HAP-1 (cell line): ENCODE measurements at places on chromosomes 7 and 10.

DNA sequence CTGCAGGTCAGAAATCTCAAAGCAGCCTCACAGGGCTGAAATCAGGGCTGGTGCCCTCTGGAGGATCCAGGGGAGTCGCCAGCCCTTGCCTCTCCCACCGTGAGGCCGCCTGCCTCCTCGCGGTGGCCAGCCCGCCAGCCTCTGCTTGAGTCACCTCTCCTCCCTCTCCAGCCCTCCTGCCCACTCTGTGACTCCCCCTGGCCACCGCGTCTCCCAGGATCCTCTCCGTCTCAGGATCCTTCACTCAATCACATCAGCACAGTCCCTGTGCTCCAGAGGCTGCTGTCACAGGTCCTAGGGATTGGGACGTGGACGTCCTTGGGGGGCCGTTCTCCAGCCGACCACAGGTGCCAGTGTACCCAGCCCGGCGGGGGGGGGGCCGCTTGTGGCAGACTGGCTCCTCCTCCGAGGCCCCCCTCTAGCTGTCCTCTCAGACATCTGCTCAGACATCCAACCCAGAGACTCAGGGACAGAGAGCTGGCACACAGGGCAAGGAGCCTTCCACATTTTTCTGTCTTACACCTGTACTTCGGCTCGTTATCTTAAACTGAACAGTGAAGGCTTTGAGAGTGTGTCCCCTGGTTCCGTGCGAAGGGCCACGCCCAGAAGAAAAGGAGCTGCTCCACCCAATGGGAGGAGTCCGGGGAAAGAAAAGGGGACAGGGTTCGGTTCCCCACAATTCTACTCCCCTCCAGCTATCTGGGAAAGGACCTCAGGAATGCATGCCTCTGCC, 9.4 kb upstream of the PPP2R2D start:
- DNase-seq: peak; percentile 24

GRCh38 chr7:7263297-7264230, 81.2 kb downstream of the C1GALT1 start:
- DNase-seq: no peak

DNA sequence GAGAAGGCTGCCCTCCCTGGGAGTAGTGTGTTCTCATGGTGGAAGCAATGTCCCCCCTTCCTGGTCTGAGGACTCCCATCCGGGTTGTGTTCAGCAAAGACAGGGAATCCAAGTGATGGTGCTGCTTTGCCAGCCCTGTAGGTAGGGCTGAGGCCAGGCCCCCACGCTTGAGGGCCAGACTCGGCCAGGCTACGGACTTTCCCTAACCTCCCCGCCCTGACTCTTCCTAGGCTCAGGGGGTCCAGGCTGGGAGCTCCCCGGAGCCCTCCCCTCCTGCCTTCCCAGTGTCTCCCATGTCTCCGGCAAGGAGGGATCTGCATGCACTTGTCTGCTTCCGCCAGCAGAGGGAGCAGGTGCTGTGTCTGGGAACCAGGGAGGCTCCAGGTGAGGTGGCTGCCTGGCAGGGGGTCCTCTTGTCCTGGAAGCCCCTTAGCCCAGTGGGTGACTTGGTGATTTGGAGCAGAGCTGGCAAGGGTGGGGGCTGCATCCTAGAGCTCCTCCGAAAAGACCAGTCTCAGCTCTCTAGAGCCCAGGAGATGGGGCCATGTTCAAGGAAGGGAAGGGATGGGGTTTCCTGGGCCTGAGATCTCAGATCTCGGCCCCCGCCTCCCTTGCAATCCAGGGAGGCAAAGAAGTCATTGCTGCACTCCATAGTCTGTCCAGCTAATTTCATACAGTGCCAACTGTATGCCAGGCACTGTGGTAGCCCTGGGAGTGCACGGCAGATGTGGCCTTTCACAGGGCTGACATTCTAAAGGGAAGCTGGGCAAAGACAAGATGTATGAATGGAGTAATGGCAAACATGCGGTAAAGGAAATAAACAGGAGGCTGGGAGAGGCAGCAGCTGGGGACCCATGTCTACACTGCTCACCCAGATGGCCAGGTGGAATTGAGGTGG, 20.3 kb upstream of the SFRP5 start:
- DNase-seq: peak; percentile 77

- DNase-seq: no peak
These were observed 166.5 kb upstream of the VIPR2 start for GRCh38 chr7:159311172-159311494.

- no peak for DNase-seq
These were observed 106.1 kb downstream of the MAGI2 start for GRCh38 chr7:79347351-79347750.

DNA sequence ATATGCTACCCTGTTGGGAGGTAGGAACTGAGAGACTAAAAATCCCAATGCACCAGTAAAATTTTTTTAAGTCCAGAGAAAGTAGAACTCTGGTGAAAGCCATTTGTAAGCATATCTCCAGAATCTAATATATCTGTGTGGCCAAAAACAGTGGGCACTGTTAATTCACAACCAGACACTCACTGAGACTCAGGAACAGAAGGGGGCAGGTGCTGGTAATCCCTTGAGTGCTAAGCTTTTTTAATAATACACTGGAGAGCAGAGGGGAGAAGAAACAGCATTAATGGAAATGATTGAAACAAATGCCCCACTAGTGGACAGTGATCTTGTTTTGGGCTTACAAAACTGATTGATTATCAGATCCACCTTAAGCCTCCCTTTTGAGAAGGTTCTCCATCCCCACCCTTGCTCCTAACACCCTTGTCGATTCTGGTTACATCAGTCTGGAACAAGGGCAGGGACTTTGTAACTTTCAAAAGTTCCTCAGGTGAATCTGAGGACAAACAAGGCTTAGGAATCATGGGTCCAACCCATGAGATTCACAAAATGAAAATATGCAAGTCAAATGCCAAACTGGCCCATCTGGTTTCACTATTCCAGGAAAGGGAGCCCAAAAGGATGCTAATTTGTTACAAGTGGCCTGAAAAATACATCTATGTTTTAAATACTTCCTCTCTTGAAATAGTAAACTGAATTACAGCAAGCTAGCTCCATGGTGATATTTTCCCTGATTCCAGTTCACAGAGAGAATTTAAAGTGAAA, 29.7 kb downstream of the PLXNA4 start:
- no peak for DNase-seq

- no peak for DNase-seq
These were observed 131.3 kb upstream of the PRKCQ start for GRCh38 chr10:6711408-6711841.

DNA sequence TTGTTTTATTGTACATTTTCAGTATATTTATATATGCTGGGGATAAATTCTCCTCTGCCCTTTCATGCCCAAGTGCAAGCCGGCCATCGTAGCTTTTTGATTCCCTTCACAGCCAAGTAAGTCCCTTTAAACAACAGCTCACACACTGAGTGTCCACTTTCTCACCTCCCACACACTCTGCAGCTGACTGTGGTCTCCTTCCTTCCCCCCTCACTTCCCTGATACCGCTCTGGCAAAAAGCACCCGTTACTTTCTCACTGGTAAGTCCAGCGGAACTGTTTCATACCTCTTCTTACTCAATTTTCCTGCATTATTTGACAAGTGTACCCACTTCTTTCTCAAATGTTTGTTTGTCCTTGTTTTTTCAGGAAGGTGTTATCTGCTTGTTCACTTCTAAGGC, 35.2 kb downstream of the MGAM start:
- DNase-seq: no peak

GRCh38 chr10:44102726-44103255, 282.1 kb downstream of the CXCL12 start:
- DNase-seq: no peak

DNA sequence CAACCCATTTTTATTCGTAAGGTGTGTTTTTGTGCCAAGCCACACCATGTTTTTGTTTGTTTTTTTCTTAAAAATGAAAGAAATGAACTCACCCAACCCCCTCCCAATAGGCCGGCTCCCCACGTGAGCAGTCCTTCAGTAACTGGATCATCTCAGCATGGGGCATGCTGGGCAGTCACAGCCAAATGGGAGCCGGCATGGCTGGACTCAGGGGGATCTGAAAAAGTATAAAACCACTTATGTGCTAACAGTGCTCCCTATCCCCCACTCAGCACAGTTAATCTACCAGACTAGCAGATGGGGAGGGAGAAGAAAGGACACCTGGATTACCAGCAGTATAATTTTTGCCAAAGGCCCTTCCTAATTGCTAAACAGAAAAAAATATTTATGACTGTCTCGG, 39.3 kb downstream of the BAZ1B start:
- no peak for DNase-seq

DNA sequence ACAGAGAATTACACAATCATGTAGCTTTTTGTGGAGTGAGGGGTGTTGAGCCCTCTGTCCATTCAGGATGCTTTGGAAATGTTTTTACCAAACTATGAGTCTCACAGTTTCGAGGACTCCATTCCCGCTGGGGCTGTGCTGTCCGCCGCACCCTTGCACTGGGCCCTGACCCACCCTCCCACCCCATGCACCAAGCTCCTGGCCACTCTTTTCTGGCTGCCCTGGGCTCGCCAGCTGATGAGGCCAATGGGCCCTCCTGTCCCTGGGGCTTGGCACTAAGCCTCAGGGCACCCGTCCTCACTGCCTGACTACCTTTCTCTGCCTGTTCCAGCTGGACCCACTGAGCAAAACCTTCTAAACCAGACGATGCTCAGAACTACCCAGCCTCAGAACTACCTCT, 332.1 kb downstream of the PTPRN2 start:
- no peak for DNase-seq

DNA sequence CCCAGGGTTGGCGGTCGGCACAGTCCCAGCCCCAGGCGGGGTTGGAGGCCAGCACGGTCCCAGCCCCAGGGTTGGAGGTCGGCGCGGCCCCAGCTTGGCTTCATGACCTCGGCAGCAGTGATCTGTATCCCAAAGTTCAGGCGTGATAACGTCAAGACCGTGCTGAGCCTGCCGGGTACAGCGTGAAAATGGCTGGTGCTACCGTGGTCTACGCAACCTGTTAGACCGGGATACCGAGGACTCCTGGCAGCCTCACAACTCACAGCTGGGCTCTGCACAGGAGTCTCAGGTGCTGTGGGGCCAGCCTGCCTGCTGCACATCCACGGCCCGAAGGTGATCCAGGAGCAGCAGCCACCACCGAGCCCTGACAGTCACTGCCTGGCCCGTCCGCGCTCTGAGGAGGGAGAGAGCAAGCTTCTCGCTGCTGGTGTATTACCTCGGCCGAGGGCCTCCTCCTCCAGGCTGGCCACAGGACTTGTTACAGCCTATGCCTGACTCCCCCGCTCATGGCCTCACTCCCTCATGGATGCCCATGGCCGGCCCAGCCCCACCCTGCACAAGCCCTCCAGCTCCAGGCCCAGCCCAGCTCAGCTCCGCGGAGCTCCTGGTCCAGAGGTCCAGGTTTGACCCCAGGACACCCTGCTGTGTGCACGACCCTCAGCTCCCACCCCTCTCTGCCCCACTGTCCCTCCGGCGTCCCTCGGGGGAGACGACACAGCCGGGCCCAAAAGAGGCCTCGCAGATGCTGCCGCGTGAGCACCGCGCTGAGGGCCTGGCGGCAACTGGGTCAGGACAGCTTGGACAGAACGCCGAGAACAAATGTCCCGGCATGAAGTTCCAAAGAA, 156.0 kb downstream of the ELFN1 start:
- DNase-seq: no peak

DNA sequence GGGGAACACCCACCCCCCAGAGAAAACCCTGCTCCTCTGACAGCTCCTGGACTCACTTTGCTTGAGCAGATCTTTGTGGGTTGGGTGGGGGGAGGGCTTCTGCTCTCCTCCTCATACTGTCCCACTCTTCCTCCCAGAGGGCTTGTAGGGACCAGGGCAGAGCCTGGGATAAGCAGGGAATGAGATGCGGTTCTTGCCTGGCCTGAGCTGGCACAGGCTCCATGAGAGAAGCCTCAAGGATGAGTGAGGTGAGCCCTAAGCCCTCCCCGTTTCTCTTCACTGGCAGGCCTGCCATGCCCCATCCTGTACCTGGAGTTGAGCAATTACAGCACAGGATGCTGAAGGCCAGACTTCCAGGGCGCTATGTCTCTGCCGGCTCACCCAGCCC, 134.7 kb downstream of the ADAM12 start:
- DNase-seq: no peak

DNA sequence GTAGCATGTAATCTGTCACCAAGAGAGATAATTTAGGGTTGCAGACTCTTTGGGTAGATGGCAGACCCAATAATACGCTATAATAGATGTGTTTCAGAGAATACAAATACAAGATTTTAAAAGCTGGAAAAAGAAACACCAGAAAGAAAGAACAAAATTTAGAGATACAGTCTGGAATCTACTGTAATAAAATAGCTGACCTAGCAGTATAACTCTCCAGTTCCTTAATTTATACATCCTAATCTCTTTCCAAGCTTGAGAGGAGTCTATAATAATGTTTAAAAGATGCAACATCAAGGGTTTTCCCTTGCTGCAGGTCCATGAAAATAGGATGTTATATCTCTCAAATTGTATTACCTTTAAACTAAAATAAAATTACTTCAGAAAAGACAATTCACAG, 27.2 kb upstream of the GPR22 start:
- no peak for DNase-seq

- DNase-seq: no peak
These were observed at the start of gene MYL10 for GRCh38 chr7:101629171-101629570. Gene MYL10 (minus strand): TSS chr7:101629296. CDS start chr7:101629118, 178 bp downstream.

DNA sequence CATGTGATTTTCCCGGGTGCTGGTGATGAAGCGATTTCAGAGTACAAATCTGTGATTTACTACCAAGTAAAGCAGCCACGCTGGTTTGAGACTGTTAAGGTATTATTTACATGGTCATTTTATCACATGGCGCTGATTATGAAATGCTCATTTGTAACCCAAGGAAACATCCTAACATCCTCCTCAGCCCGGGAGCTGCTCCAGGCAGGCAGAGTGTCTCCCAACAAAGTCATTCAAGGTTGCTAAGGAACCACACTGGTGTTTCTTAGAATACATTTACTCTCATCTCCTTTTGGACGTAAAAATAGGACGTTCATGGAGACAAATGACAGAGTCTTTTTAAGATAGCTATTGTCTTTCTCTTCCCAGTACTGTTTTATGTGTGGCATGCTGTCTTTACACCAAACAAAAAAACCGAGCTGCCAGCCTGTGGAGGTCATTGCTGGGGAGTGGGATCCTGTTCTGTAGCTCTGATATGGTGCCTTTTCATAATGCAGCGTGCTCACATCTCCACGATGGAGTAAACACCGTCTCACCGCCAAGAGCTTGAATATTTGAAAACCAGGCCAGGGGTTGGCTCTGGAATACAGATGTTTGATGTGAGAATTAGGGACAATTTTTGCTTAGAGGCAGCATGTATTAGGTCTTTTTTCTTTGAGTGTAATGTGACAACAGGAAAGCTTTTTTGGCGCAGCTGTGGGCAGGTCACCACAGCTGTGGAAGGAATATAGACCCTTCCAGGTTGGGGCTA, 119.6 kb downstream of the DOCK1 start:
- DNase-seq: no peak

GRCh38 chr7:44056681-44057080, 8.7 kb downstream of the PGAM2 start:
- DNase-seq: no peak

- no peak for DNase-seq
These were observed 15.0 kb downstream of the ANKRD1 start for GRCh38 chr10:90905925-90906324.

GRCh38 chr7:157876469-157877285, 539.9 kb downstream of the DNAJB6 start:
- DNase-seq: no peak

DNA sequence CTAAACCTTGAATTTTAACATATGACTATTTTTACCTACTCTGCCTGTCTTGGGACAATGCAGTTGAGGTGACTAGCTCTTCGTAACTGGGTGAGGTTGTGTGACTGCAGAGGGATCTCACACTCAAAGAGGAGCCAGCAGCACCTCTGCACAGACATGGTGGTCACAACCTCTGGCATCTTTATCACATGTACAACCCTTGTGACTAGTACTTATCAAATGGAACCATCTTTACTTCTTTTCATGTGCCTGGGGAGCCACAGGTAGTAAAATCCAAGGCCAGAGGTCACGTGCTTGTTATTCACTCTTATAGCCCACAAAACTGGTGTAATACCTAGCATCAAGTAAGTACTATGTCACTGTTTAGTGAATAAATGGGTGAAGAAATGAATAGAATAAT, 244.3 kb downstream of the COBL start:
- DNase-seq: no peak
